Activated CD4-positive, alpha-beta T cell treated with anti-CD3 and anti-CD28 coated beads, Interleukin-2, amount 50 U/mL, for 24 hours (primary cell): ENCODE measurements at places on chromosomes 3 and 15.

DNA sequence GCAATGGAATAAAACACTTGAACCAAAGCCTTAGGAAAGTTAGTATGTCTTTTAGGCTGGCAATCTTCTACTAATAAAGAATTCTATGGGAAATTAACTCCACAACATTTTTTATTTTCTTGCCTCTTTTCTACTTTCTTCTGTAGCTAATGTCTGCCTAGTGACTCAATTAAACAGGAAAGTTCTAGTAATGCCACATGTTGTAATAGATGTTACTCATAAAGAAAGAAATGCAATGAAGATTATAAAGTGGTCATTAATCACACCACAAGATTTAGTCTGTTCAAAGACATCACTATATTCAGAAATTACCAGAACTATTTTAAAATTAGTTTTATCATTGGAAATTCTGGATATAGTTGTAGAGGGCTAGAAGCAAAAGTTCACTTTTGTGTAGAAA lies 329.7 kb downstream of the SI start:
- no peak for DNase-seq

- DNase-seq: no peak
Observed at GRCh38 chr3:181851063-181851462, 139.3 kb downstream of the SOX2 start.

DNA sequence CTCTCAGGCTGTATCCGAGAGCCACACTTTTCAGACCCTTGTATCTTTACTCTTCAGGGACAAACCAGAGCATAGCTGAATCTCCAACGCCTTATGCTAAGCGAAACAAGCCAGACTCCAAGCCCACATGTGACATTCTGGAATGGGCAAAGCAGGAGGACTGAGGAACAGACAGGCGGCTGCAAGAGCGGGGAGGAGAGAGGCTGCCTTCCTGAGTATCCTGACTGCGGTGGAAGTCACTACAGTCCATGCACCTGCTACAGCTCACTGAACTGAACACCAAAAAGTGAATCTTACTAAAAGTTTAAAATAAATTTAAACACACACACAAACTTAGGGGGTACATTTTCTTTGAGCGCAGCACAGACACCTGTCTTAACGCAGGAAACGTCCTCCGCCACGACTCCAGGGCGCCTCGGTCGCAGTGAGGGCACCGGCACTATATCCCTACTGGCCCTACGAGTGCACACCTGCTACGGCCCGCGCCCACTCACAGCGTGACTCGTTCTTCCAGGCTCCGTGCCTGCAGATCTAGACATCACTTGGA lies 1.4 kb downstream of the CYFIP1 start:
- DNase-seq: no peak

DNA sequence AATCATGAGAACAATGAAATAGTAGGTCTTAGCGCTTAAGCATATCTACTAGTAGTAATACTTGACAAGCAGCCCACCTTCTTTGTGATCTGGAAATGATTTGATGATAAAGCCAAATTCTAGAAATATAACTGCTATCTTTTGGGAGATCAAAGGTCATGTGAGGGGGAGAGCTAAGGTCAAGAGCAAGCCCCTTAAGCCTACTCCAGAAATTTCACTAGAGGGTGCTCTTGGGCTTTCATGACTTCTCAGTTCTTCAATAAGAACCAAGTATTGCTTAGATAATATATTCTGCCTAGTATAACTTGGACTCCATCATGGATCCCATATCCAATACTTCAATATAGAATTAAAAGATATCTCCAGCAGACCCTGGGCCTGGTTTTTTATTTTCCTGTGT lies 319.6 kb downstream of the ZBTB20 start:
- DNase-seq: no peak

- DNase-seq: no peak
Observed at GRCh38 chr15:71199384-71200351, 84.4 kb downstream of the THSD4 start.

- no peak for DNase-seq
Observed at GRCh38 chr3:5465183-5465582, 277.7 kb downstream of the EDEM1 start.

- DNase-seq: no peak
Observed at GRCh38 chr3:27025718-27026117, 343.5 kb downstream of the NEK10 start.

- DNase-seq: no peak
Observed at GRCh38 chr3:101195951-101196713, 124.2 kb downstream of the IMPG2 start.

GRCh38 chr3:168952551-168952950 lies 711.0 kb downstream of the MECOM start:
- DNase-seq: no peak

GRCh38 chr3:112900113-112900512 lies 53.4 kb upstream of the CD200R1L start:
- DNase-seq: no peak

- no peak for DNase-seq
Observed at GRCh38 chr15:20646529-20647142, 105.0 kb upstream of the GOLGA6L6 start.

GRCh38 chr3:168801794-168802193 lies 706.1 kb upstream of the GOLIM4 start:
- DNase-seq: no peak

- DNase-seq: no peak
Observed at GRCh38 chr3:120304616-120305015, 19.6 kb upstream of the GPR156 start.

- DNase-seq: no peak
Observed at GRCh38 chr3:30962084-30962483, 67.6 kb upstream of the GADL1 start.
